Activated T-cell treated with anti-CD3 and anti-CD28 coated beads for 4 hours (primary cell): ENCODE measurements at places on chromosomes 11 and 22.

DNA sequence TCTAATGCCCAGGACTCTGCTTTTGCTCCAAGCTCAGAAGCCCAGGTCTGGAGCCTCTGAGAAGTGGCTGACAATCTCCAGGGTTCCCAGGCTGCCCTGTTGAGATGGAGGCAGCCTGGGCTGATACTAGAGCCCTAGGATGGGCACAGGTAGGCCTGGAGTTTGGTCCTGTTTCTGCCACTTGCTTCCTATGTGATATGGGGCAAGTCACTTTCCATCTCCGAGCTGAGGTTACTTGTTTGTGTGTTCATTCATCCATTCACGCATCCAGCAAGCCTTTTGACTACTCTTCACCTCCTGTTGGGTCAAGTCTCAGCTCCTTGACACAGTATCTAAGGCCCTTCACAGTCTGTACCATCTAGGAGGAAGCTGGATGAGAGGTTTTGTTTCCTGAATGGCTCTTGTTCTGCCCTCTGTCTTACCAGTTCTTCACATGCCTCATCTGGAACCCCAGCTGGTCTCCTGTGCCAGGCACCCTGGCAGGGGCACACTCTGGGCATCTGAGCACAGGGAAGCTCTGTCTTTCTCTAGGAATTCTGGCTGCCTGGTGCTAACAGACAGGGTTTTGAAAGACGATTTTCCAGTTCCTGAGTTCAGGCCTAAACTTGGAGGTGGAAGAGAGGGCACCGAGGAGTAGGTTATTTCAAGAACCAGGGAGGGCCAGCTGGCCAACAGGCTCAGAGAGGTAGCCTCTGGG, 53.2 kb upstream of the AMPD3 start:
- DNase-seq: no peak

DNA sequence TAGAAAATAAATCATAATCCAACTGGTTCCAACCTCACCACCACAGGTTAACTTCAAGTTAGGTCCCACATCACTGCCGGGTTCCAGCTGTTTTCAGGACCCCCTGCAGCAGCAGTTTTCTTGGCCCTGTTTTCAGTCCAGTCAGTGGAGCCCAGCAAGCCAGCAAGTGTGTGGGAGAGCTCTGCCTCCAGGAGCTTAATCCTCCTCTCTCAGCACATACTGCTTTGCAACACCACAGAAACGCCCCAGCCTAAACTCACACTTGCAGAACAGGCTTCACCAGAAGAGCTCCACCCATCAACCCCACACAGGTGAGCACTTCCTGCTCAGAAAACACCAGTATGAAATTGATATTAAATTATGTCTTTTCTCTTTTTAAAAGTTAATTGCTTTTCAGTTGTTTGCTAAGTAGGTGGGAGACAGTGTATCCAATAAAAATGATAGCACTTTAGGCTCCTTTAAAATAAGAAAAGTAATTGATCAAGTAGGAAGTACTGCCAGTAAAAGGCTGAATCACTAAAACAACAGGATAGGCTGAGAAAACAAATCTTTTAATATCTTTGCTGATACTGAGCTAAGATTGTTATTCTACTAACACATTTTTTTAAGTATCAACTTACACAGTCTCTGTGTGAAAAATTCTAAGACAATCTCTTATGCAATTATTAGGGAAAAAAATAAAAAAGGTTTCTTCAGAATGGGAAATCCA, 81.5 kb upstream of the TP53AIP1 start:
- DNase-seq: no peak

- no peak for DNase-seq
These were observed 10.2 kb downstream of the RAPSN start for GRCh38 chr11:47438721-47439120.

- DNase-seq: no peak
These were observed 38.2 kb upstream of the PARVG start for GRCh38 chr22:44142421-44143104.

DNA sequence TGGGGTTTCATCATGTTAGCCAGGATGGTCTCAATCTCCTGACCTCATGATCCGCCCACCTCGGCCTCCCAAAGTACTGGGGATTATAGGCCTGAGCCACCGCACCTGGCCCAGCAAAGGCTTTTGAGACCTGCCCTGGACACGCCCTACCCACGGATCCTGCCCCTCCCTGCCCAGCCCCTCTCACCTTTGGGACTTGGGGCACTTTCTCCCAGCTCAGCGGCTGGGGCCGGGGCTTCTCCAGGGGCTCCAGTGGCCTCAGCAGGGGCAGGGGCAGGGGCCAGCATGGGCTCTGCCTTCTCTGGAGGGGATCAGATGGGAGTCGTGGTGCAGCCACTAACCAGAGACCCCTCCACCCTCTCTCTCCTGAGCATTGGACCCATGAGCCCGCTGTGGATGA, 2.2 kb downstream of the MYBPC3 start:
- no peak for DNase-seq

DNA sequence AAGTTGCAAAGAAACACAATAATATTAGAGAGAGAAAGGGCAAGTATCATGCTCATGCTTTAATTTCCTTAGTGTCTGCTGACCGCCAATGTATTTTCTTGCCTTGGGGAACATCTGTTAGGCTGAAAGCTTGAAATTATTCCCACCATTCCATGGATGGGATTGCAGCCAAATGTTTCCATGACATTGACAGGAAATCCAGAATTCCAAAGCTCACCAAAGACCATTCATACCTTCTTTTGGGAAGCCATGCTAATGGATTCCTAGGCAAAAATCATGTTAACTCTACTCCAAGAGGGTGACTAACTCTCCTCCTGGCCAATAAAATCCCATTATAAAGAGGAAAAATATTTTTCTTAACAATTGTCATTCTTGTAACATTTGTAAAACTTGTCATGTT, 661.4 kb upstream of the FAT3 start:
- DNase-seq: no peak

DNA sequence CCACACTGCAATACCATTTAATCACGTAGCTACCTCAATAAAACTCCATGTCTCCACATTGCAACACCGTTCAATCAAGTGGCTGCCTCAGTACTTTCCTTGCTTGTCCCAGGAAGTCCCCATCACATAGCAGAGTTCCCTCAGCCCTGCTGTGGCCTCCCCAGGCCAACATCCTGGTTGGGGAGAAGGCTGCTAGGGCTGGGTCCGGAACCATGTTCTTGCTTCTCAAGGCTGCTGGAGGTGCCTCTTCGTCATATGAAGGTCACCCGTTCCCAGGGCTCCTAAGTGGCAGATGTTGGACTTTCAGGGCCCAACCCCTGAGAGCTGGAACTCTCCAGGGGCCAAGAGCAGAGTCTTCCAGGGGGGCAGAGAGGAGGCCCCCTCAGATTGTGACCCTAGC, 3.3 kb downstream of the ART5 start:
- no peak for DNase-seq

DNA sequence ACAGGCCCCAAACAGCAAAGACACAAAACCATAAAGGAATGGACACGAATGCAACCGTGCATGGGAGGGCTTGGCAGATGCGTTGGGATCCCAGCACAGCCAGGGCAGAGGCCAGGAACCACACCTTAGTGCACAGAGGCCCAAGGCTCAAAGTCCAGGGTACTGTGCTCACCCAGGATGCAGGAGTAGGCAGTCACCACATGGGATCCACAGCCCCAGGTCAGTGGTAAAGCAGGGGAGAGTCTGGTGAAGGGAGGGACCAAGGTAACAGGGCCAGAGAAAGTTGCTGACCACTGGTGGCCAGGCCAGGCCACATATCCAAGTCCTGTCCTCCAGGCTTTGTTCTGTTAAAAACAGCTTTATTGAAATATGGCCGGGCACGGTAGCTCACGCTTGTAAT, 6.5 kb upstream of the CERK start:
- no peak for DNase-seq

DNA sequence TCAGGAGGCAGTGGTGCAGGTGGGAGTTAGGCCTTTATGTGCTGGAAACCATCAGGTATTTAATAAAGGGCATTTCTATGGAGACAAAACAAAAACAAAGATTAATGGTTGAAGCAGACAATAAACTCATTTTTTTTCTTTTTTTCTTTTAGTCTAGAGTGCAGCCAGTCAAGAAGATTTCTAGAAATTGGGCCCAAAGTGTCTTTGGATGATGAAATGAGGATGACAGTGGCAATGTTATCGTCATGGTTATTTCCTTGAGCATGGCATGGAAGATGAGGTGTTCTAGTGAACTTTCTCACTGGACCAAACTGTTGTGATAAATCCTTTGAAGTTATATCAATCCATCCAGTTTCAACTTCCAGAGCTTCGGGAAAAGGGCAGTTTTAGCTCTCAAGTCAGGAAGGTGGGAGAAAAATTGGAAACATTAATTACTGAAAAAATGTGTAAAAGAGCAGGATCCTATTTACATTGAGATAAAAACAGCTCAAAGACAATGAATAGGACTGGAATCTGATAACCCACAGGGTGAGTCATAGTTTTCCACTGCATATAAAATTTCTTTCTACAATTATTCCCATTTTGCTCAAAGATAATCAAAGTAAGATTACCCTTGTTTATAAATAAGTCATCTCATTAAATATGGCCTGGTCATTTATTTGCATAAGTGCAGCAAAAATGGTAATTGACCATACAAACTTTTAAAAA, 33.0 kb downstream of the PRR5L start:
- no peak for DNase-seq

- peak; percentile 78 for DNase-seq
These were observed 32.0 kb upstream of the COMT start for GRCh38 chr22:19909350-19910179.

DNA sequence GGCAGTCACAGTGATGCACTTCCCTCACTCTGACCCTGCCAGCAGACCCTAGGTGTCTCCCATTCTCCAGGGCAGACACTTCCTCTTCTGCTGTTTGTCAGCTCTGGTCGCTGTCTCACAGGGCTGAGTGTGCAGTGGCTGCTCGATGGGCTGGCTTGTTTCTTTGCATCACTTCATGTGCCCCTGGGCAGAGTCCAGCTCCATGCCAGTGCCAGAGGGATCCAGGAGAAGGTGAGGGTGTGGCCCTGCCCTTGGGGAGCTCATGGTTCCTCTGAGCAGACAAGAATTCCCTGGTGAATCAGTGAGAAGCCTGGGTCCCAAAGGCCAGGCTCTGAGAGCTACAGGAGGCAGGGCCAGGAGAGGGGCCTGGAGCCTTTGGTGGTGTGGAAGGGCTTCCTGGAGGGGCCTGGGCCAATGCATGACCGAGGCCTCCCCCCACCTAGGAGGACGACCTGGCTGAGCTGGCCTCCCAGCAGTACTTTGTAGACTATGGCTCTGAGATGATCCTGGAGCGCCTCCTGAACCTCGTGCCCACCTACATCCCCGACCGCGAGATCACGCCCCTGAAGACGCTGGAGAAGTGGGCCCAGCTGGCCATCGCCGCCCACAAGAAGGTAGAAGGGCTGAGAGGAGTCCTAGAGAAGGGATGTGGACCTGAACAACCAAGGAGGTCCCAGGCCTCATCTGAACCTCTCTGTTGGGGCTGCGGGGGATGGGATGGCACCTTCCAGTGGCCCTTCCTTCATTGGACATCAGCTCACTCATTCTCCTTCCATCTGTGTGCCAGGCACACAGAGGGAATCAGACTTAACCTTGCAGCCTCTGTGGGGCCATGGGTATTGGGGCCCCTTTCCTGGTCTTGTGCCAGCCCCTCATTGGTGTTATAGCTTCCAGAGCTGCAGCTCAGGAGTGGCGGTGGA, 66.1 kb downstream of the MYO7A start:
- DNase-seq: no peak

- no peak for DNase-seq
These were observed 54.3 kb downstream of the SPATA19 start for GRCh38 chr11:133790995-133791394.

- DNase-seq: no peak
These were observed 16.8 kb upstream of the TMEM184B start for GRCh38 chr22:38289583-38290082.
